ENCODE measurements at places on chromosomes 1 and 21. TPM values are rescaled to one million over a fixed set of nuclear protein-coding genes. Genes with fewer than 3 reads are reported as not detected.

DNA sequence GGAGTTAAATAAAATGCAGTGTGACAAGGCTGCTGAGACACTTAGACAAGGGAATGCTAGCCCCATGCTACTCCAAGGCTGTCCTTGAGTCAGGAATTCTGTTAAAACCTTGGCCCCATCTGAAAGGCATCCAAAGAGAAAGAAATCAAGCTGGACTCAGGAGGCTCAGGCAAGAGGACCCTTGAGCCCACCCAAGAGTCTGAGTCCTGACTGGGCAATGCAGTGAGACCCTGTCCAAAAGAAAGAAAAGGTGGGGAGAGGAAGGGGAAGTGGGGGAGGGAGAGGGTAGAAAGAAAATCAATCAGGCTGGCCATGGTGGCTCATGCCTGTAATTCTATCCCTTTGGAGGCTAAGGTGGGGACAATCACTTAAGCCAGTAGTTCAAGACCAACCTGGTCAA lies 26.7 kb downstream of the CLSTN1 start:
- DNase-seq = no peak

DNA sequence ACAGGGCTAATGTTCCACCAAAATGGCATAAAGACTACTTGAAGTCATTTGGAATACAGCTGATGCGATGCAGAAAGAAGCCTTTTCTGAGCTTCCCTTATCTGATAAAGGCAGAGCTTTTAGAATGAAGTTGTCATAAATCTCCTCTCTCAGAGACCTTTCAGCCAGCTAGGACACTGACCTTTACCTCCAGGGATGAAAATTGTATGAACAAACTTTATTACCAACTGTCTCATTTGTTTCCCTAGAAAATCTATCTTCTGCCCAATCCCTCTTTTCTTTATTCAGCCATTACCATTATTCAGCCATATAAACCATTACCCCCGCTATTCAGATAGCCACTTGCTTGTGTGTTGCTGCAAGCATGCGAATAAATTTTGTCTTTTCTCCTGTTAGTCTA lies 29.7 kb upstream of the RNF2 start:
- no peak for DNase-seq

GRCh38 chr1:61244114-61244513 lies 161.8 kb downstream of the NFIA start:
- no peak for DNase-seq

DNA sequence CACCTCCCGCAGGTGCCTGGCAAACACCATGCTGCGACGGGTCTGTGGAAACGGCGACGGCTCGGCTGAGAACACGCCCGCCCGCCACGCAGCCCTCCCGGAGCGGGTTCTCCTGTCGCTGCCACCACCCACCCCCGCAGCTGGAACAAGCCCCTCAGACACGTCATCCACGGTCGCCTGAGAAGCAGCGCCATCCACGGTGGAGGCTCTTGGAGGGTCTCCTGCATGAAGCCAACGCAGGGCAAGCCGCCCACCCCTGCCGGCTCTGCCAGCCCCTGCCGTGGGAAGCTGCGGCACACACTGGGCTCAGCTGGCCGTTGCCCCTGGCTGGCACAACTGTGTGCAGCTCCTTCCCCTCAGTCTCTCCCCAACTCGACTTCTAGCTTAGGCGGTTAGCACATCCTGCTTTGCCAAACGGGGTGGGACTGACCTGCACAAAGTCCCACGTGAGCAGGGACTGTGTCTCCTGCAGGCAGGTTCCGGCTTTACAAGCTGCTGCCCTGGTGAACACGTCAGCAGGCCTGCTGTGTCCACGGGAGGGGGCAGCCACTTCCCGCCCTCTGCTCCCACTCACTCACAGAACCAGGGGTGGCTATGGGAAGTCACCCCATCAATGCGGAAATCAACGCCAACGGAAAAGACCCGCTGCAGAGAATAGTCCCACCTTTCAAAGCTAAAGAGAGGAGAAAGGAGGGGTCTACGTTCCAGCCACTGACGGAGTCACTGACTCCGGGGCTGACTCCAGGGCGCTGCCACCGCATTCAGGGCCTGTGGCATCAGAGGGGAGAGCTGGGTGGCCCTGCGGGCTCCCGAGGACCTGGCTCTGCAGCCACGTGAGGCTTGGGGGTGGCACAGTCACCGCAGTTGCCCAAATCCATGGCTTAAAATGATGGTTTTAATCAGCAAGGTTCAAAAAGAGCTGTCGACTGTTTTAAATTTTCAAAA lies 10.3 kb downstream of the POFUT2 start:
- DNase-seq = no peak

DNA sequence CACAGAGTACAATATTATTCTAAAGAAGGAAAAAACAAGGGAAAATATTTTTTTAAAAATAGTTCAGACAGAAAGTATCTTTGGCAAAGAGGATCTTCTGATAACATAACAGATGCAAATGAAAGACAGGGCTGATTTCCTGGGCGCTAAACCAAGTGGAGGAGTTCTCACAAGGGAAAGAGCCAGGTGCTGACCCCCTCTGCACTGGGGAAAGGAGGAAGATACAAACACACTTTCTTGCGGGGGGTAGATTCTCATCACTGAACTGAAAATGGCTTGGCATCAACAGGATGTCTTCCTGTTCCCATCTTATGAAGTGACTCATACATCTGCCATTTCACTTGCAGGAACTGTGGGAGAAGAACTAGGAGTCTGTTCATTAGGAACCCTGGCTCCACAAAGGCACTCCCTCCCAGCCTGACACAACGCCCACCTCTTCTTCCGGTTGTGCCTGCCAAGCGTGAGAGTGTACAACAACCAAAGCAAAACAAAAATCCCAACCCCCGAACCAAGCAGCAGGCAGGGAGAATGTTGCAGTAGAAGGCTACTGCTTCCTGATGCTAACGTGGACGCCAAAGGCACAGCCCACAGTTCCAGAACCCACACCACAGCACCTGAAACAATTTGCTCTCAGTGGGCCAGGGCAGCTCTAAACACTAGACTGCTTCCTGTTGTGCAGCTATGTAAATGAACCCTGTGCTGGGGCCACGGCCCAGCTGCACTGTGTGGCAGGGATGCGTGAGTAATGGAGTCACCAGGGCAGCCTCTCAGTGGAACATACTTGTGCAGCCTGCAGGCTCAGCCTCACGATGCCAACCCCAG lies 51.0 kb downstream of the GADD45A start:
- no peak for DNase-seq

Gene OPRD1
- 0.07 TPM for total RNA-seq

- DNase-seq = no peak
Measured at GRCh38 chr1:111253876-111254275, 26.4 kb downstream of the CHI3L2 start.

Gene STUM
- total RNA-seq = 1.9 TPM

DNA sequence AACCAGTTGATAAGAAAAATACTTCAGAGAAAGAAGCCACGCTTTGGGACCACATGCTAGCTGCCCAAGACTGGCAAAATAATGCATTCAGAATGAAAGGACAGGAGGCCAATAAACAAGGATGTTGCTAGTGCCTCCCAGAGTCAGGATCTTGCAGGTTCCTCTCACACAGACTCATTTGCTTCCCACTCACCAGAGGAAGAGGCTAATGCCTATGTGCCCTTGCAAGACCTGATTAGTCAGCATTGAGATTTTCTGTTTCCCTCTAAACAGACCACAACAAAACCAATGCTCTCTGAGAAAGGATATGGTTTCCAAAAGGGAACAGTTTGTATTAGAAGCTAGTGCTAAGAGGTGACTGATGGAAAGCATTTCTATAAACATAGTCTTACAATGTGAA lies 85.7 kb downstream of the NRDC start:
- DNase-seq = no peak

DNA sequence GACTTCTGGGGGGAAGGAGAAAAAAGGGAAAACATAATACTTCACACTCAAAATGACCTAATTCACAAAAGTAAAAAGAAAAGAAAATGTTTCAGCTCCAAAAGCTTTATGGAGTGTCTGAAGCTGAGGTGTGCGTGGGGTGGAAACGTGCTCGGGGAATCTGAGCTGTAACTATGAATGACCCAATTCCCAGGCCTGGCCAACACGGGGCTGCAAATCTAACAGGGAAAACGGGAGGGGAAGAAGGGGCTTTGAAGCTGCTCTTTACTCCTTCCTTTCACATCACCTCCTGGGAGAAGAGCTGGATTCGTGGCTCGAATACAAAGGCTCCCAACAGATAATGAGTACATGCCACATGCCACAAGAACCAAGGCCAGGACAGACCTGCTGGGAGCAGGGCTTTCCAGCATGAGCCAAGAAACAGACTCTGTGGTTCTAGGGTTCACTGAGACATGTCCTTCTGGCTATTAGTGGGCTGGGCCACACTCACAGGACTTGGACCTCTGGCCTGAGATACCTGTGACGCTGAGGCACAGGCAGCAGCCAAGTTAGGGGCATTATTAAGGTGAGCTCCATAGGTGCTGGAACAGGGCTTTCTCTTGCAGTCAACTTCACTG lies 51.5 kb downstream of the SLC66A1 start:
- DNase-seq = no peak

GRCh38 chr1:43250351-43250761 lies 19.4 kb upstream of the TMEM125 start:
- no peak for DNase-seq

- no peak for DNase-seq
Measured at GRCh38 chr1:232532901-232533300, 97.0 kb downstream of the SIPA1L2 start.

- no peak for DNase-seq
Measured at GRCh38 chr21:38667291-38667870, 138.3 kb upstream of the ETS2 start.

Gene ASH1L
- 45.1 TPM for total RNA-seq

DNA sequence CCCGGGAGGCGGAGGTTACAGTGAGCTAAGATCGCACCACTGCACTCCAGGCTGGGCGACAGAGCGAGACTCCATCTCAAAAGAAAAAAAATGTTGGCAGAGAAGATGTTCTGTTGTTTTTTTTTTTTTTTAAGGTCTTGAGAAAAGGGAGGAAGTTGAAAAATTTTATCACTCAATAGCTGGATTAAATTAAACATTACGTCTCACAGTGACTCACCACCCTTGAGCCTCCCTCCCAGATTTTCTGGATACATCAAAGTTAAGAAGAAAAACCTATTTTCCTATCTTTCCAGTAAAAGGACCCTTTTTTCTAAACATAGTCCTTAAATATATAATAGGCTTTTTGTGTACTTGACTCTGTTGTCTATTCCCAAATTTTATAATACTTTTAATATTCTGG lies 35.5 kb downstream of the IFNAR1 start:
- no peak for DNase-seq

- no peak for DNase-seq
Measured at GRCh38 chr21:42093991-42094421, 22.9 kb downstream of the UMODL1 start.

DNA sequence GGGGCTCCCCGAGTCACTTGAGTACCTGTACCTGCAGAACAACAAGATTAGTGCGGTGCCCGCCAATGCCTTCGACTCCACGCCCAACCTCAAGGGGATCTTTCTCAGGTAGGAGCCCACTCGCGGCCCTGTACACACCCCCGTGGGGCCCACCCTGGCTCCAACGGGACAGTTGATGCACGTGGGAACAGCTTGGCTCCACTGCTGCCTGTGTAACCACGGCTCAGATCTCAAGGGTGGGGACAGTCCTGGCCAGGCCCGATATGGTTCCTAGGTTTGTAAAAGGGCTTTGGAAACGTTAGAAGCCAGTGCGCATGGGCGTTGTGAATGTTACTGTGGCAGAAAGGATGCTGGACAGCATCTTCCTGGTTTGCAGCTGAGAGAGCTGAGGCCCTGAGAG lies 18.8 kb downstream of the PODN start:
- no peak for DNase-seq

Measured in Caco-2 (cell line).